Activated CD4-positive, alpha-beta T cell treated with anti-CD3 and anti-CD28 coated beads, Interleukin-2, amount 50 U/mL, for 1 hour (primary cell): ENCODE measurements at places on chromosomes 5 and 9.

DNA sequence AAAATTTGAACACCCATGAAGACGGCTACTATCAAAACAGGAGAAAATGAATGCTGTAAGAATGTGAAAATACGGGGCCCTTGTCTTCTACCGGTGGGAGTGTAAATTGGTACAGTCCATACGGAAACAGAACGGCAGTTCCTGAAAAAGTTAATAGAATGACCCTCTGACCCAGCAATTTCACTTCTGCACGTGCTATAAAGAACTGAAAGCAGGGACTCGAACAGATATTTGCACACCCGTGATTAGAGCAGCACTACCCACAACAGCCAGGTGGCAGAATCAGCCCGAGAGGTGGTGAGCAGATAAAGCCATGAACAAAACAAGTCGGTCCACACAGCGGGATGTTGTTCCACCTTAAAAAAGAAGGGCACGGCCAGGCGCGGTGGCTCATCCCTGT lies 22.6 kb upstream of the SLC12A7 start:
- no peak for DNase-seq

DNA sequence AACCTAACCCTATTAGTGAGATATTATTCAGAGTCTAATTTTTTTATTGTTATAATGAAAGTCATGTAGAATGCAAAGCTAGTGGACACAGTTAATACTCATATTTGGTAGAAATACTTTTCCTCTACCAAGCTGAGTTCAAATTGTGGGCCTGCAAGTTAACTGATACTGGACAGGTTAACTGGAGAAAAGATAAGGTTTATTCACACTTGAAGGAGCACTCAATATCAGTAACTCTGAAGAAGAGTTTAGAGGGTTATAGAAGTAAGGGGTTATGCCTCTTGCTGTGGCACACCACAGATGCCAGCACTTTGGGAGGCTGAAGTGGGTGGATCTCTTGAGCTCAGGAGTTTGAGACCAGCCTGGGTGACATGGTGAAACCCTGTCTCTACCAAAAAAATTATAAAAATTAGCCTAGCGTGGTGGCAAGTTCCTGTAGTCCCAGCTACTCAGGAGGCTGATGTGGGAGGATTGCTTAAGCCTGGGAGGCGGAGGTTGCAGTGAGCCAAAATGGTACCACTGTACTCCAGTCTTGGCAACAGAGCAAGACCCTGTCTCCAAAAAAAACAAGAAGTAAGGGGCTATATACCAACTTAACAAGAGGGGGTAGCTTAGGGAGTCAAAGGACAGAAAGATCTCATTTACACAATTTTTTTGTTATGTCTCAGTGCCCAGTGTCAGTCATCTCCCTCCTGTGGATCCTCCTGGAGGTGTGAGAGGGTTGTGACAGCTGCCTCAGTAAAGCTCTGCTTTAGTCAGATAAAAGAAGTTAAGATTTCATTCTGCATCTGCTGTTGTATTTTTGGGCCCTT lies 121.2 kb upstream of the GRHPR start:
- no peak for DNase-seq

DNA sequence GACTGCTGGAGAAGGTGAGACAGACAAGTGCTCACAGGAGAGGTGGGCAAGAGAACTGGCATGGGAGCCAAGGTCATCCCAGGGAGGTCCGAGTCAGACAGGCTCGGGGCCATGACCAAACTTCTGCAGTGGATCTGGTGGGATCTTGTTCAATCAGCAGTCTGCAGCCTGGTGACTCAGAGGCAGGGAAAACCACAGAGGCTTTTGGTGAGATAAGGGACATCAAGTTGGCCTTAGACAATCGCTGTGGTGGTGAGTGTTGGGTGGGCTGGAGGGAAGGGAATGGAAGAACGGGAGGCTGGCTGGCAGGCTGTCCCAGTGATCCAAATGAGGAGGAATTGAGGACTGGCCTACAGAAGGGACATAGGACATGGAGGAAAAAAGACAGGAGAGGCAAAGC lies 123.8 kb downstream of the TMEM174 start:
- no peak for DNase-seq

DNA sequence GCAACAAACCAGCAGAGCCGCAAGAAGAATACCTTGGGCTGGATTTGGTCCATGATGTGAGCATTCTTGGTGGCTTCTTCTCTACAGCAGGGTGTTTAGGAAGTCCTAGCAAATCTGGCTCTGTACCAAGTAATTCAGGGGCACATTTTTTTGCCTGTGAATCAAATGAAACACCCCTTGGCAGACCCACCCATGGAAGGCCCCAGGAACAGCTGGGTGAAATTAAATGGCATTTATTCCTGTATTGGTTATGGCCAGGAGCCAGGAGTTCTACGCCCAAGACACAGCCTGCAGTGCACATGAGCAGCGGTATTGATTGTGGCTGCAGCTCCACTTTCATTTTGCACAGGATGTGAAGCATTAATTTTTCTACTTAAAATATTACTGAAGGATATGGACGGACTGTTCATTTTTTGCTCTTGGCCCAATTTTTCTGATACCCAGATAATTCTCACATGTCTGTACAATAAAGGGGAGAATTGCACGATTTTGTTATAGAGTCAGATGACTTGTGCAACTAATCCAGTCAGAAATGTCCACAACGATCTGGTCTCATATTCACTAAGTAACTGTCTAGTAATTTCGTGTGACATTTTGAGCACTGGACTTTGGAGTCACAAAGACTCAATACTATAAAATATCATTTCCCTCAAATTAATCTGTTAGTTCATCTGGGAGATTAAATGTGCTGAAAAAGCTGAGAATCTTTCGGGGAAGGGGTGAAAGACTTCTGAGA lies 120.7 kb upstream of the APC start:
- DNase-seq, result no peak

DNA sequence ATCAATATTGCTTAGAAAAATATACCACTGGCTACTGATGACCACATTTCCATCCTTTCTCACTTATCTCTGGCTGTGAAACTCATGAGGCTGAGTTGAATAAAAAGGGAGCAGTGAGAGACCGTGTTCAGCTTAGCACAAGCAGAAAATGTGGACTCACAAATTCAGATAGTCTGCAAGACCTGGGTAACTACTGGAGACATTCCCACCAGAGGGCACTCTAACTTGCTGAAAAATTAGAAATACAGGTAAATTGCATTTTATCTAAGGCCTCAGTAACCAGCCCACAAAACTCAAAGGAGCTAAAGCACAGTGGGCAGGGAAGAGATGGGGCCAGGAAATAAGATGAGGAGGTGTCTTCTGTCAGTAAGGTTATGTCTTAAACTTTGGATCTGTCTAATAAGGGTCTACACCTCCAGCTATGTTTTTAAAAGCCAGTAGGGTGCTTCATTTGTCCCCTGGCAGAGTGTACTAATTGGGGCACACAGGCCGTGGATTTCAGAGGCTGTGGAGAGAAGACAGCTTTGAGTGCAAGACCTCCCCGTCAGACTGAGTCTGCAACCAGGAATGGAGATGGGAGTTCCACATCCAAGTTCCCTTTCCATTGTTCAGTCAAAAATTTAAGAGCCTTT lies 8.7 kb upstream of the NDUFB6 start:
- peak; percentile 7 for DNase-seq

GRCh38 chr9:121972501-121972981 lies 120.6 kb downstream of the TTLL11 start:
- no peak for DNase-seq

DNA sequence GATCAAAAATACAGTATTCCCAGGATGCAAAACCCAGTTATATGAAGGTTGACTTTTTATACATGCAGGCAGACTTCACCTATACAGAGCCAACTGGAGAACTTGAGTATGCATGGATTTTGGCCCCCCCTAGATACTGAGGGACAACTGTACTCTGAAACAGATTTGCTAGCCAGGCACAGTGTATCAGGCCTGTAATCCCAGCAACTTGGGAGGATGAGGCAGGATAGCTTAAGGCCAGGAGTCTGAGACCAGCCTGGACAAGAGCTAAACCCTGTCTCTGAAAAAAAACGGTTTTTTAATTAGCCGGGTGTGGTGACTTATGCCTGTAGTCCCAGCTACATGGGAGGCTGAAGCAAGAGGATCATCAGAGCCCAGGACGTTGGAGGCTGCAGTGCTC lies 21.9 kb downstream of the PTBP3 start:
- DNase-seq, result no peak

DNA sequence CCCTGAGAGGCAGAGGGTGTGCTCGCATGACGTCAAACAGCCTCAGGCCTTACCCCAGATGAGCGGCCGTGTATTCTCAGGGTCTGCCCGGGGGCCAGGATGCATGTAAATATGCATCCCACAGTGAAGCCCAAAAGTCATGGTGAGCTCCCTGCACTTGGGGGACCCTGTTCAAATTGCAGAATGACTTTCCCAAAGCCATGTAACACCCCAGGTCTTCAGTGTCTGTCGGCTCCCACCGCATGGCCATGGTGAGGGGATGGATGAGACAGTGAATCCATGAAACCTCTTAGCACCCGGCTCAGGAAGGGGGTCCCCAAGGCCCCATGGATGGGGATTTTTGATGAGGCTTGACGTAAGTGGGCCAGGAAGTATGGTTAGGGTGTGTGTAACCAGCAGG lies 9.3 kb upstream of the COL5A1 start:
- no peak for DNase-seq

DNA sequence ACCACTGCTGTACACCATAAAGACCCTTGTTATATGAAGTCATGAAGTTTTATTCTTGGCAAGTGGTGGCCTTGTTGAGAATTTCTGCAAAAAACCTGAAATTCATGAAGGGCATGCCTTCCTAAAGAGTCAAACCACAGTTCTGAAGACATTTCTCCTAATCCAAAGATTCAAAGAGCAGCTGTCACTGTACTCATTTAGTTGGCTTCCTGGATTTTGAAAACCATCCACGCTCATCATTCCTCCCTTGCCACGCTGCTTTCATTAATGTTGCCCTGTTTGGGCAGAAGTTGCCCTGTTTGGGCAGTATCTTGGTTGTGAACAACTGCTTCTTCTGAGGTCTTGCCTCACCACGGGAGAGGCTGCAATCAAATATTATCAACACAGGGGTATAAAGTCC lies 560.3 kb upstream of the TLE4 start:
- no peak for DNase-seq

- no peak for DNase-seq
Measured at GRCh38 chr5:160473681-160474080, 52.0 kb downstream of the PTTG1 start.

- no peak for DNase-seq
Measured at GRCh38 chr9:109063760-109064159, 50.5 kb upstream of the CTNNAL1 start.

DNA sequence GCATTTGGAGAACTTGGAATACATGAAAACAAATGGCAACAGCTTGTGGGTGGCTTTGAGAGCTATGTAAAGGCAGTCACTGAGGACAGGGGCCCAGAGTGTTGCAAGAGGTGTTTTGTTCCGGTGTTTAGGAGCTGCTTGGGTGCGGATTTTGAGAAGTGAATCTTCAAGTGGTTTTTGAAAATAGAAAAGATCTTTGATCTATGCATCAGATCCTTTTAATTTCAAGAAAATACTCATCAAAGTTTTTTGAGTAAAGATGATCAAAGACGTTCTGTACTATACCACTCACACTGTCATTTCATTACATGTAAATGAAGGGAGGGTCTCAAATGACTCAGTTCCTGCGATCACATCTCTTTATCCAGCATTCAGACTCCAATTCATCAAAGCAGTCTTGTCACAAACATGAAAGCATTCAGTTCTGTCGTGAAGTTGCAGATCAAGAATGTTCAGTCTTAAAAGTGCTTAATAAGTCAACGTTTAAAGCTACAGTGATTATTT lies 112.5 kb downstream of the WDR41 start:
- DNase-seq, result peak; percentile 8

DNA sequence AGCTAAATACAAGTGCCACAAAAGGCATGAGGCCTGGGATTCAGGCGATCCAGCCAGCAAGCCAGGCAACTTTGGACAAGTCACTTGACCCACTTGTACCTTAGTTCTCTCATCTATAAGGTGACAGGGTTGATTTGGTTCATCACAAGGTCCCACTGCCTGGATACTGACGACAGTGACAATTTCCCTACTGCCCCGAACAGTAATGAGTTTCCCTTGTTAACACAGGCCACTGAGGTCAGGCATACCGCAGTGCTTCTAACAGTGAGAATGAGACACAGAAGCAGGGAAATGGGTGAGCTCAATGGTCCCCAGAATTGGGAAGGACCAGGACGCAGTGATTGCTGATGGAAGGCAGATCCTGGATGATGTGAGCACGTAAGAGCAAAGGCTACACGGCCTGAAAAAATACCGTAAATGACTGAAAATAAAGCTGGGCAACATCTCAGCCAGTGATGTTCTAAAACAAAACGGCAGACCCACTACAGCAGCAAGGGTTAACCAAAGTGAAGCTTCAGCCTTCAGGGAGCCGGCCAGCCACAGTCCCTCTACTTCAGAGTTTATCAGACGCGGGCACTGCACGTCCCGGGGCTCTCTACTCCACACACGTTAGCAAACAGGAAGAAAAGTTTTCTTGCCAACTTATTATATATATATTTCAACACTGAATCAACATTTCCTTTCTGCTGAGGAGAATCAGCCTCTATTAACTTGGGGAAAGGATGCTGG lies 846 bp downstream of the MGAT1 start:
- no peak for DNase-seq

GRCh38 chr5:137561608-137562007 lies 62.5 kb upstream of the SPOCK1 start:
- no peak for DNase-seq

GRCh38 chr5:29720954-29721353 lies 1472.5 kb upstream of the CDH6 start:
- no peak for DNase-seq

DNA sequence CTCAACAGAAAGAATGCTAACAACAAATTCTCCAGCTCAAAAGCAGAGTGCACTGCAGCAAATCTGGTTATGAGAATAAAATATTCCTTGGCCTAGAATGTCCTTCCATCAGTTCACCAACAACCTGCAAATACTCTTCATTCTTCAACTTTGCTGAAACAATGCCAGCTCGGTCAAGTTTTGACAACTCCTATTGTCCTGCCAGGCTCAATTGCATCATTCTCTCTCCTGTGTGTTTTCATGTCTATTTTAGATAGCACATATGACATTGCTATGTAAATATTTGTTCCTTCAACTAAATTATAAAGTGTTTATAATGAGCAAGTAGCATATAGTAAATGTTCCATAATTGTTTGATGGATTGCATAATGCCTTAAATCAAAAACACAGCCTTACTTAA lies 463.8 kb downstream of the TLE1 start:
- DNase-seq, result no peak

DNA sequence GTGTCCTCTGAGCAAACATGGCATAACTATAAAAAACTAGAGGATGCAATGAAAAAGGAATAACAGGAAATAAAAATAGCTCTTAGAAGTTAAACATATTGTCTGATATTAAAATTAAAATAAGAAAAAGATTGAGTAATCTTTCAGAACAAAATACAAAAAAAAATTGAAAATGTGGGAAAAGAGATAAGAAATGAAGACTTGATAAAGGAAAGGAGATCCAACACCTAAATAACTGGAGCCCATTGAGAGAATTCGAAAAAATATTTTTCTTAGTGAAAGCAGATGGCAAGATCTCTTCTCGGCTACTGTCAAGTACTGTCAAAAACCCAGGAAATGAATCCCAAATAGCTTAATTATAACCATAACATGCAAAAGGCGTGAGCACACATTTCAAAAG lies 24.9 kb downstream of the LIFR start:
- DNase-seq, result no peak
